ENCODE measurements at places on chromosomes 3 and 15.

DNA sequence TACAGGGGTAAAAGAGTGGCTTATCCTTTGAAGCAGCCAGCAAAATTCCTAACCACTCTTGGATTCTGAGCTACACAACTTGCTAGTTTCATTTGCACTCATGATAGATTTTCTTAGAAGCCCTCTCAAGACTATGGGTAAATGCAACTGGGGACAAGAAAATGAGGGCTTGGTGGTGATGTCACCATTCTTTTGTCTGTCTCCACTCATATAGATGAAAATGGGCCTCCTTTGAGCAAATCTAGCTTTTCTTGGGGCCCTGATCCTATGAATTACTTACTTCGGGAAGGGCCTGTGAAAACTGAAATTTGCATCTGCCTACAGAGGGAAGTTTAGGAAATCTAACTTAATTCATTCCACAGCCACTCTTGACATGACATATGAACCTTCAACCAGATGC, 486.3 kb downstream of the MAGI1 start:
- DNase-seq: no peak

- DNase-seq: no peak
Observed at GRCh38 chr15:78079298-78080087, 2.0 kb upstream of the TBC1D2B start.

DNA sequence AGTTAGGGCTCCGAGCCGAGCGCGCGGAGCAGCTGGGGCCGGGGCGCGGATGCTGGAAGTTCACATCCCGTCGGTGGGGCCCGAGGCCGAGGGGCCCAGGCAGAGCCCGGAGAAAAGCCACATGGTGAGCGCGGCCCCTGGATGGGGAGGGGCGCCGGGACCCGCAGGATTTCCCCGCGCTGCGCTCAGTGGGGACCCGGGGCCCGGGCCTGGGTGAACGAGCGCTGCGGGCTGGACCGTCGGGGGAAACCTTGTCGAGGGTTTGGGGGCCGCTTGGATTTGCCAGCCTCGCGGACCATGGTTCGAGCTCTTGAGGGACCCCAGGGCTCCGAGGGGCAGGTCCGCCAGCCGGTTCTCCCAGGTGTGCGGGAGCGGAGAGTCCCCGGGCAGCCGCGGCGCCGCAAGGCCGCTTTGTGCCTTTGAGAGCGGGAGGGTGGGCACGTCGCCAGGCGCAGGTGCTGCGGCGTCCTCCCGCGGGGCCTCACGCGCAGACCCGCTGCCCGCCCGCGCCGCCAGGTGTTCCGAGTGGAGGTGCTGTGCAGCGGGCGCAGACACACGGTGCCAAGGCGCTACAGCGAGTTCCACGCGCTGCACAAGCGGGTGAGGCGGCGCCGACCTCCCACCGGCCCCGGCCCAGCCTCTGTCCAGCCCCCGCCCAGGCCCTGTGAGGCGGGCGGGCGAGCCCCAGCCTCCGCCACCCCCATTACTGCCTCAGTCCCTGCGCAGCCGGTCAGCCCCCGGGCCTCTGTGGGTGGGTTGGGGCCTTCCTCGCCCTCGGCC, at the start of gene SNX22:
Gene SNX22 (plus strand): TSS at position 5 of the 780 bp plus-strand sequence. CDS start 45 bp downstream, at position 50.
- no peak for DNase-seq

DNA sequence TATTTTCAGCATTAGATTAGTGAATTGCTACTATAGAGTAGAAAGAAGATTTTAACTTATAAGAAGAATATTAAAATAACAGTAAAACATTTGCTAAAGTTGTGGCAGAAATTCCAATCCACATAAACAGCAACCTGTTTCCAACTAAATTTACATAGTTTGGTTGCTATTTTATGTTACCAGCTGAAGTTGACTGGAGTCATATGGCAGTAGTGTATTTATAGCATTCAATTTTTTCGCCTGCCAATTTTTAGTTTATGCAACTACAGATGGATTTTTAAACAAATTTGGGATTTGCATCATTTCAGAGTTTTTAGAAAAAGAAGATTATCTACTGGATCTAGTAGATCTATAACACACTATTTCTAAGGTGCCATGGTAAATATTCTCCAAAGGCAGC, 332.5 kb upstream of the BCHE start:
- DNase-seq: no peak

DNA sequence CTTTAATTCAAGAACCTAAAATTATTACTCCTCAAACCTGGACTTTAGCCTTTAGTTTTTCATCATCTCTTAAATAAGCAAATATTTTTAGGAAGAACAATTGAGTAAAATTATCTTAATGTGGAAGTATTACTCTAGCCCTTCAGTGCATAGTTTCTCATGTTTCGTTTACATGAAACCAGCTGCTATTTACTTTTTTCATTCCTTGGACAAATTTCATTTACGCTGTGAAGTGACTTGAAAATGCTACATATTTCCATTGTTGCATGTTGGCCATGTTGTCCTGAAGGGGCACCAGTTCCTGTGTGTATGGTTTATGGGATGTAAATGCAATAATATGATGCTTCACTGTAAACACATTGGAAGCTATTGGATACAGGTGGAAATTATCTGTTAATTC, 49.9 kb downstream of the SLC25A26 start:
- DNase-seq: no peak

GRCh38 chr3:9071936-9072666, 108.8 kb upstream of the RAD18 start:
- DNase-seq: no peak

DNA sequence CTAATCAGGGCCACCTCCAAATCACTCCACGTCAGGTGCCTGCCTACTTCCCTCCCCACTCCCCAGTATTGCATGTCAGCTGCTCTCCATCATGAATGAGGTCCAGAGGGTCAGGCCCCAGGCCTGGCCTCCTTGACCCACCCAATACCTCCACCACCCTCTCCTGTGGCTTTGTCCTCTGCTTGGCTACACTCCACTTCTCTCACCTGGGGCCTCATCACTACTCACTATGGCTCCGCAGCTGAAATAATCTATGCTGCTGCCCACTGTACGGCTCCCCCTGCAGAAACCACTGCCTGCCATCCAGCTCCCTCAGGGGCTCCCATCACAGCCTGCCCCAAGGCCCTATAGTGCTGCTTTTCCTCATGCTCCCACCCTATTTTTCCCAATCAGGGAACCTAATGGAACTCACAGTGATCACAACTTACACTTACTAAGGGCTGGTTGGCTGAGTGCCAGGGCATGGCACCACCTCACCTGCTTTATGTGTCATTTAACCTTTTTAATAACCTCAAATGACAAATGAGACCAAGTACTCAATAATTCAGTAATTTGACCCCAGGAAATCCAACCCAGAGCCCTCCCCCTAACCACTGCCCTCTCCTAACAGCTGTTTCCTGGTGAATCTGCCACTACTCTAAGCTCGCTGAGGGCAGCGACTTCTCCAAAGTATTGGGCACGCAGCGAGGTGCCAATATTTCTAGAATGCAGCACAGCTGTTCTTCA, 2.3 kb downstream of the GORASP1 start:
- DNase-seq: no peak

GRCh38 chr15:64681424-64682024, 93.9 kb downstream of the RBPMS2 start:
- peak; percentile 78 for DNase-seq

DNA sequence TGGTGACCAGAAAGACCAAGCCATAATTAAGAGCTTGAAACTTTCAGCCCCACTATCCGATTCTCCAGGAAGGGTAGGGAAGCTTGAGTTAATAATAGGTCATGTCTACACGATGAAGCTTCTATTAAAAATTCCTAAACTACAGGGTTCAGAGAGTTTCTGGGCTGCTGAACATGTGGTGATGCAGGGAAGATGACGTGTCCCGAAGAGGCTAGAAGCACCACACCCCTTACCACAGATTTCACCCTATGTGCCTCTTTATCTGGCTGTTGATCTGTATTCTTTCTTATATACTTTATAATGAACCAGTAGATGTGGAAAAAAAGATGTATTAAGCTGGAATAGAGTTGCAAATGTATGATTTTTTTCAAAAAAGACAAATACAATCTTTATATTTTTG, 473.4 kb downstream of the NLGN1 start:
- DNase-seq: no peak

DNA sequence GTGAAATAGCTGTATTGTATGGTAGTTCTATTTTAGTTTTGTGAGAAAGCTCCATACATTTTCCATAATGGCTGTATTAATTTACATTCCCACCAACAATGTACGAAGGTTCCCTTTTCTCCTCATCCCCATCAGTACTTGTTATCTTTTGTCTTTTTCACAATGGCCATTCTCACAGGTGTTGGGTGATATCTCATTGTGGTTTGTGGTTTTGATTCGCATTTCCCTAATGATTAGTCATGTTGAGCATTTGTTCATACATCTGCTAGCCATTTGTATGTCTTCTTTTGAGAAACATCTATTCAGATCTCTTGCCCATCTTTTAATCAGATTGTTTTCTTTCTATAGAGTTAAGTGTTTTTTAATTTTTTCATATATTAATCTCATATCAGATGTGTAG, 931.9 kb downstream of the IGSF11 start:
- no peak for DNase-seq

- DNase-seq: no peak
Observed at GRCh38 chr3:194782698-194783404, 97.2 kb downstream of the FAM43A start.

DNA sequence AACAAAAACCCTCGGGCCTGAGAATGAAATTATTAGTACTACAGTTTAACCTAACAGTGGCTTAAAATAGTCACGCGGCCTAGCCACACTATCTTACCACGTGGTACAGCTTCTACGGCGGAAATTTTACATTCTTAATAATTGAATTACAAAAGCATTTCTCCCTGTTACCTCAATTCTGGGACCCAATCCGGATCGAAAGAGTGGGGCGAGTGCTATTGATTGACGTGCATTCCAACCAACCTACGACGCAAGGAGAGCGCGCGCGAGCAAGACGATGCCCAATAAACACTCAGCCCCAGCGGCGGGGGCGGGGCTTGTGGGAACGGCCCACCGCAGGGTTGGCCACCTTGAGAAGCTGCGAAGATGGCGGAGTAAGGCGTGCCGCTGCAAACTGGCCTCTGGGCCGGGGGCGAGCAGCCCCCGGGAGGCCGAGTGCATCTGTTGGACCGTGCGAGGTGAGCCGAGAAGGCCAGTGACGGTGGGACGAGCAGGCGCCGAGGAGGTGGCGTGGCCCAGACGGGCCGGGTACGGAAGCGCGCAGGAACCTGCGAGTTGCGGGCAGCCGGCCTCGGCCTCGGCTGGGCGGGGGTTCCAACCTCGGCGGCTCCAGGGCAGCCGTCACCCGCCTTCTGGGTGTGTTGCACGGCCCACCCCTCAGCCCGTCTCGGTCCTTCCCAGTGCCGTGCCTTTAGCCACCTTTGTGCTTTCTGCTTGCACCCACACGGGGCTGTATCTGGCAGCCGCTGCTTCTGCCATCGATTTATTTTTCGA, 48.6 kb downstream of the OIP5 start:
- DNase-seq: peak; percentile 98

DNA sequence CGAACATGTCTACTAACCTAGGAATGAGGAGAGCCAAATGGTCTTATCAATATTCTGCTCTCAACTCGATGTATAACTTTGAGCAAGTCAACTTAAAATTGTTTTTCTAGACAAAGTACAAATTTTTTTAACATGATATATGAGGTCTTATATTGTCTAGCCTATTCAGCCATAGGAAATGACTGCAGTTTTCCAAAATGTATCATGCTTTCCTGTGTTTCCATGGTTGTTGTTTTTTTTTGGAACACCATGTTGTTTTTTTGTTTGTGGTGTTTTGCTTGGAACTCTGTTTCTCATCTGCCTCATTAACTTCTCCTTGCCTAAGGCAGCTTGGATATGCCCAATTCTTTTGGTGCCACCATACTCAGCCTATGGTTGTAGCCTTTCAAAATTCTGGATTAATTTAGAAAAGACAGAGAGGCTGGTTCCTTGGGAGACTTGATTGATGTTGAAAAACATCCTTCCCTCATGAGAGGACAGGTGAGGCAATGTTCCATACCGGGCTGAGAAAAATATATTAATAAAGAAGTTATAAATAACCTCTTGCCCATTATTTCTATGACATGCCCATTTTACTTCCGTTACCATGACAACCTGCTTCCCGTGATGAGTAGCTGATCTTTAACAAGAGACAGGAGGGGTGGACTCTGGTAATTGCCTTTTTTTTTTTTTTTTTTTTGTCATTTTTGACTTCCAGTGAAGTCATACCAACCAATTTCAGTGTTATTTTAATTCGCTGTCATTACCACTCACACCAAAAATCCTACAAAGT, 687.9 kb upstream of the GRM7 start:
- no peak for DNase-seq

DNA sequence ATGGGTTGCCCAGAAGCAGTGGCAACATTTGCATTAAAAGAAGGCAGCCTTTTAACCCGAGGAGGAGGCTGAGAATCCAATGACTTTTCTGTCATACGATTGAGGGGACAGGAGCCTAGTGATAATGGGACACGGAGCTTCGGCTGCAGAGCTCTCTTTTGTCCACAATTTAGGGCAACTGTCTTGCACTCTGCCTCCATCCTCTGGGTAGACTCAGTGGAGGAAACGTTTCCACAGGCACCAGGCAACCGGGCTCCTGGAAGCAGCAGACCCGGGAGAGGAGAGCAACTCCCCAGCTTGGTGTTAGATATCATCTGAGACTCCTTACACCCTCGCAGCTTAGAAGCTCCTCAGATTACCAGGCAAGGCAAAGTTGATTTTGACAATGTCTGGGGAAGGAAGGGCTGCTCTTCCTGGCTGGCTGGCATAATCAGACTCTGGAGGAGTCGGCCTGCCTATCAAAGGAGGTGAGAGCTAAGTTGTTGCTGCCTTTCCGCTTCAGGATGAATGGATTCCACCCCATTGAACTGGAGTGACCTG, 43.5 kb upstream of the RNU6-1 start:
- no peak for DNase-seq

DNA sequence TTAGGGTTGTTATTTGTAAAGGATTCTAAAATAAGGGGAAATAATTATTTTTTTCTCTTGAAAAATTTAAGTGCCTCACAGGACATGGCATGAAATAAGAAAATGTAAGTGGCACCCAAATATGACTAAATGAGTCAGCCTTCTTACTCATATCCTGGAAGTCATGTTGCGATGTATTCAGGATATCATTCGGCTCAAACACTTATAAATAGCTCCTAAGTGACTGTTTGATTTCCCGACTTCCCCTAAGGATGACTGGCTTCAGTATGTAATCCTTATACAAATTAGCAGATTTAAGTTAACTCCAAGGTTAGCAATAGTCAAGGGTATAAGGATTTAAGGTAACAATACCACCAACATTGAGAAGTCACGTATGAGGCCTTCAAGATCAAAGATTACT, 57.3 kb upstream of the OSTN start:
- DNase-seq: no peak

GRCh38 chr3:180871901-180872300, 40.6 kb upstream of the FXR1 start:
- no peak for DNase-seq

GRCh38 chr3:13034861-13035260, 38.4 kb downstream of the IQSEC1 start:
- DNase-seq: no peak

DNA sequence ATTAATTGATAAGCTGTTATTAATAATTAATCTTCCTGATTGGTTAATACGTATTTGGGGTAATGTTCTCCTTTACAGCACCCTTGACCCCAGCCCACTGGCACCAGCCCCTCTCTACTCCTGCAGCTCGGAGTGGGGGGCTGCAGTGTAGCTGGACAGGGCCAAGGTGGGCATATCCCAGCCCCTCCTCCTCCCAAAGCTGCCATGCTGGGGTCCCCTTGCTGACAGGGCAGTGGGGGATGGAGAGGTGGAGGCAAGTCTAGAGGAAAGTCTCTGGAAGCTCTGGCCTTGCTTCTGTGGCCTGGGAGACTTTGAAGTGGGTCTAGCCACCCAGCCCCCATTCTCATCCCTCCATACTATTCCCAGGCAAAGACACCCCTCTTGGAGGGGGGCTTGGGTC, 35.8 kb downstream of the HCN4 start:
- DNase-seq: no peak

- no peak for DNase-seq
Observed at GRCh38 chr15:87145696-87146095, 1066.0 kb downstream of the AGBL1 start.

GRCh38 chr3:172711454-172711795, 558 bp upstream of the NCEH1 start:
- peak; percentile 74 for DNase-seq
